ENCODE measurements at places on chromosomes 13 and 19. TPM values are rescaled to one million over a fixed set of nuclear protein-coding genes. Genes with fewer than 3 reads are reported as not detected.

The OR10H5 gene
- total RNA-seq = not detected

The LRRC63 gene
- total RNA-seq = 0.49 TPM

The ZNF440 gene
- total RNA-seq = 18.0 TPM

The BCAM gene
- total RNA-seq = not detected

DNA sequence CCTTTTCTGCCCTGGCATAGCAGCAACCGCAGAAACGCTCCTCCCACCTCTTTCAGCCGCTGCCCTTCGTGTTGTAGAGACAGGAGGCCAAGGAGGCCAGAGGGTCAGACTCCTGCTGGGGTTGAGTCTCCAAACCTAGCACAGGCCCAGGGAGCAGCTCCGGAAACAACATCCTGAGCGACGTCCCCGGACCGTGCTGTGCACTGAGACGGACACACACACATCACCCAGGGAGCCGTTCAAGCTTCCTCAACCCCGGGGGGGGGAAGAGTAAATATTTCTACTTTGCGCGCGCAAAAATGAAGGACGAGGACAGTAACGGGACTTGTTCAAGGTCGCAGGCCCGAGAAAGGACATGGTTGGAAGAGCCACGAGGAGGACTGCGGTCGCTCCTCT is 657 bp downstream of the ZNF550 start:
- DNase-seq = no peak
- peak overlapping the region; percentile 84 for H3K4me3 ChIP-seq
- H3K36me3 ChIP-seq = peaks cover 23% of the 10 kb centered on the region
- no peaks in the 10 kb centered on the region for H3K27me3 ChIP-seq
- peak overlapping the region; percentile 63 for H3K27ac ChIP-seq

DNA sequence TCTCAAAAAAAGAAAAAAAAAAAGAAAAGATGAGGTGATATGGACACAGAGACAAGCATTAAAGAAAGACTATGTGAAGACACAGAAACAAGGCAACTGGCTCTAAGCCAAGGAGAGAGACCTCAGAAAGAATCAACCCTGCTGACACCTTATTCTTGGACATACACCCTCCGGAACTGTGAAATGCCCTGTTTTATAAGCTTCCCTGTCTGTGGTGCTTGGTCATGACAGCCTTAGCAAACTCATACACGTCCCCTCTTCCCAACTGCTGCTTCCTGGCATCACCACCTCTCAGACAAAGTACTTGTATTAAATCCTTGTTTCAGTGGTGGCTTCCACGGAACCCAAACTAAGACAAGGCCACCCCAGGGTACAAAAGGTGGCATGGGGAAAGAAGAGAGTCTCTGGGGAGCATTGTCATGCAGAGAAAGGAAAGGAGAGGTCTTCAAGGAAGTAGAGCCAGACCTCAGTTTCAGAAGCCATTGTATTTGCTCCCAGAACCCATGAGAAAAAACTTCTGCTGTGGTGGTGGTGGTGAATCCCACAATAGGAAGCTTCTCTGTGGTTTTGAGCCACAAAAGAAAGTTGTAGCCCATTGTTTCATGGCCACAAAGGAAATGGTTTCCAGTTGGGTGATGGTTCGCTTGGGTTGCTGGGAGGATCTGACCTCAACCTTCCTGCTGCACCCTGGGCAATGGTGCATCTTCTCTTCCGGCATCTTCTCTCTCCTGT is 16.3 kb upstream of the TSPAN16 start:
- no peaks in the 10 kb centered on the region for H3K27me3 ChIP-seq
- H3K4me1 ChIP-seq = peaks cover 20% of the 10 kb centered on the region
- H3K4me3 ChIP-seq = no peak overlapping the region
- H3K27ac ChIP-seq = no peak overlapping the region
- no peaks in the 10 kb centered on the region for H3K36me3 ChIP-seq

DNA sequence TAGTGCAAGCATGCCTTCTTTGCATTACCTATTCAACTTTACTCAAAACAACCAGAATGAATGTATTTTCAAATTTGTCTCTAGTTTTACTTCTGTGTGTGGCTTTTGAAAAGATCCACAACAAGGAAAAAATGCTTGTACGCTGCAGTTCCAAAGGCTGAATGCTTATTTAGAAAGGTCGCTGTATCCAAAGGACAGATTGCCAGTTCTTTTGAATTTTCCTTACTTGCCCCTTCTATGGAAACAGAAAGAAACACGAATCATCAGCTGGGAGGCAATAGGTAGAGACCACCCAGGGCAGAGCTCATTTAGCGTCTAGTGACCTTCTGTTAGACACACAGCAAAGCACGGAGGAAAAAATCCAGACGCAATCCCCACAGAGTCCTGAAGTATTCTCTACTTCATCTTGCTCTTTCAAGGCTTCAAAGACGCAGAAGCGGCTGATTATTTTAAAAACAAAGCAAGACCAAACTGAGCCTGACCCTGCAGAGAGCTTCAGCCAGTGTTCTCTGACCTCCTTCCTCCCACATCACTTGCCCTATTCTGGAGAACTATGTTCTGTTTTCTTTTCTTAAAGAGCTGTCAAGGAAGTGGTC is 674.6 kb upstream of the SGCG start:
- H3K27ac ChIP-seq = no peak overlapping the region
- H3K4me3 ChIP-seq = no peak overlapping the region
- no peak for DNase-seq
- no peaks in the 10 kb centered on the region for H3K36me3 ChIP-seq
- no peaks in the 10 kb centered on the region for H3K27me3 ChIP-seq

DNA sequence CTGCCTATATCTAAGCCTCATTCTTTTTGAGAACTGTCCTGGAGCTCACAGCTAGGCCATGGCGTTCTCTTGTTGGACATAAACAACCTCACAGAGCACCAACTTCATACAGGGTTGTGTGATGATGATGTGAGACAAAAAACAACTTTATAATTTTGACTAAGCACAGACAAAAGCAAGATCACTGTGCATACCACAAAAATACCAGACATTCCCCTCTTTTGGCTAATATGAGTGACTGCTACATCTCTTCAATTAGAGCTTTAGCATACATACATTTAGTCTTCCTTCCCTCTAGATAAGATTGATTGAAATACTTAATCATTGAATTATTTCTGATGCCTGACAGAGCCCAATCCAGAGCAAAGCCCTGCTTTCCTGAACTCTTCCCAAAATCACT is 8.3 kb downstream of the MAB21L1 start:
- peaks cover 6% of the 10 kb centered on the region for H3K4me1 ChIP-seq
- H3K4me3 ChIP-seq = no peak overlapping the region
- H3K27me3 ChIP-seq = peaks cover 19% of the 10 kb centered on the region
- no peaks in the 10 kb centered on the region for H3K36me3 ChIP-seq
- no peak overlapping the region for H3K27ac ChIP-seq
- no peak for DNase-seq

GRCh38 chr13:114124921-114125320 is 7.5 kb downstream of the RASA3 start:
- peaks cover 95% of the 10 kb centered on the region for H3K4me1 ChIP-seq
- H3K27ac ChIP-seq = peak overlapping the region; percentile 22
- peak overlapping the region; percentile 15 for H3K4me3 ChIP-seq
- no peaks in the 10 kb centered on the region for H3K27me3 ChIP-seq

GRCh38 chr19:19402656-19403372 is 2.7 kb upstream of the GATAD2A start:
- no peaks in the 10 kb centered on the region for H3K36me3 ChIP-seq
- H3K4me3 ChIP-seq = no peak overlapping the region
- peaks cover 35% of the 10 kb centered on the region for H3K4me1 ChIP-seq
- H3K27me3 ChIP-seq = no peaks in the 10 kb centered on the region
- DNase-seq = no peak

DNA sequence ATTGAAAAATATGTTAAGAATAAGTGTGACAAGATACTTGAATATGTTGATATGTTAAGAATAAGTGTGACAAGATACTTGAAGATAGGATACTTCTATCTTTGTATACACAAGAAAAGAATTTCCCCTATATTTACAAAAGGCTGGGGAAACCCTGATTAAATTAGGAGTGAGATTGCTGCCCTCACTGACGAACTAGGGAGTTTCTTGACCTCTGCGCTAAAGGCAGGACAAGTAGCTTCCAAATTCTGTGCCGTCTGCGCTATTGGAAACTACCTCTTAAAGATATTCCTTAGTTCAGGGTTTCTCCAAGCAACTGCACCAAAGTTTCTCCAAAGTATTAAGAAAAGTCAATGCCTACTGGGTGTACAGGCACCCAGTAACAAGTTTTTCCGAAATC is 730 bp downstream of the ZNF260 start:
- H3K4me1 ChIP-seq = peaks cover 22% of the 10 kb centered on the region
- peaks cover 16% of the 10 kb centered on the region for H3K36me3 ChIP-seq
- H3K27ac ChIP-seq = peak overlapping the region; percentile 87
- no peak for DNase-seq
- H3K27me3 ChIP-seq = no peaks in the 10 kb centered on the region
- peak overlapping the region; percentile 88 for H3K4me3 ChIP-seq

DNA sequence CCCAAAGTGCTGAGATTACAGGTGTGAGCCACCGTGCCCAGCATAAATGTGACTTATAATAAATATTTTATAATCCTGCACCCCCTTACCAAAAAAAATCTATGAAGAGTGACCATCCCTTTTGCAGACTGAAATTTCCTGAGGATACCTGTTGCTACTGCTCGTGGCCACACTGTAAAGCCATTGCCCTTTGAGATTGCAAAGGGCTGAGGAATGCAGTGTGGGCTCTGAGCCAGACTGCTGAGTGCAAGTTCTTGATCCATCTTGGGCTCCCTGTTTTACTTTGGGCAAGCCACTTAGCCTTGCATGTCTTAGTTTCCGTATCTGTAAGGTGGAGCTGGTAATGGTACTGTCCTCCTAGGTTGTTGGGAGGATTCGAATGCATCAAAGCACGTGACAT is 23.4 kb downstream of the SIPA1L3 start:
- no peaks in the 10 kb centered on the region for H3K4me1 ChIP-seq
- no peak overlapping the region for H3K27ac ChIP-seq
- no peaks in the 10 kb centered on the region for H3K36me3 ChIP-seq
- no peak for DNase-seq
- H3K27me3 ChIP-seq = no peaks in the 10 kb centered on the region
- no peak overlapping the region for H3K4me3 ChIP-seq

- H3K36me3 ChIP-seq = no peaks in the 10 kb centered on the region
- H3K4me1 ChIP-seq = no peaks in the 10 kb centered on the region
- no peak overlapping the region for H3K4me3 ChIP-seq
- H3K27ac ChIP-seq = no peak overlapping the region
These were observed 59.5 kb downstream of the TEX26 start for GRCh38 chr13:30991922-30992321.

DNA sequence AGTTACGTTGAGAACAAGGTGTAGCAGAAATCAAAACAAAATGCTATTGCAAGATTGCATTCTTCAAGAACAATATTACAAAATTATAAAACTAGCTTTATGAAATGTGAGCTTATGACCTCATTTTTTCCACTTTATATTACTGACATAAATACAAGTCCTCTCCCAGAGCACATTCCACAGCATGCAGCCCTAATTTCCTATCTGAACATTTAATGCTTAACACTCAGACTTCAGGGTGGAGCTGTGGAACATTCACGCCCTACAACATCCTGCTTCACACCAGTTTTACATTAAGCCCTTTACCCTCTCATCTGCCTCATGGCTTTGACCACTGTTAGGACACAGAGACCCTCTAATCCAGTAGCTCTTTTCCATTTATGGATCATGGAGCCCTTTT is 65.5 kb downstream of the EPSTI1 start:
- no peak for DNase-seq
- H3K27ac ChIP-seq = no peak overlapping the region
- H3K4me1 ChIP-seq = no peaks in the 10 kb centered on the region
- no peak overlapping the region for H3K4me3 ChIP-seq

DNA sequence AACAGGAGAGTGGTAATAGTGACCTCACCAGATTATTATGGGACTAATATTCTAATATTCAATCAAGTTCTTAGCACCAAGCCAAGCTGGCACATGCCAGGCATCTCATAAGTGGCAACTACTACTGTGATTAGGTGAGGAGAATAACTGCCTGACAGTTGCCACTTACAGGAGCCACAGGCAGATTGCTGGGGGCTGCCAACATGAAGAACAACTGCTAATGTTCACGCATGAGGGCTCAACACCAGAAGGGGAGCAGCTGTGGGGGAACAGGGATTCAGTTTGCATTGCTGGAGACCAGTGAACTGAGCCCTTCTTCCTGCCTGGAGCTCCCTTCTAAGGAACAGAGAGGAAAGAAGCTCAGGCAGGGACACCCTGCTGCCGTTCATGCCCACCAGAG is 504.5 kb downstream of the FOXO1 start:
- no peak for DNase-seq
- no peaks in the 10 kb centered on the region for H3K36me3 ChIP-seq
- H3K27ac ChIP-seq = no peak overlapping the region
- H3K27me3 ChIP-seq = no peaks in the 10 kb centered on the region
- H3K4me3 ChIP-seq = no peak overlapping the region
- no peaks in the 10 kb centered on the region for H3K4me1 ChIP-seq

DNA sequence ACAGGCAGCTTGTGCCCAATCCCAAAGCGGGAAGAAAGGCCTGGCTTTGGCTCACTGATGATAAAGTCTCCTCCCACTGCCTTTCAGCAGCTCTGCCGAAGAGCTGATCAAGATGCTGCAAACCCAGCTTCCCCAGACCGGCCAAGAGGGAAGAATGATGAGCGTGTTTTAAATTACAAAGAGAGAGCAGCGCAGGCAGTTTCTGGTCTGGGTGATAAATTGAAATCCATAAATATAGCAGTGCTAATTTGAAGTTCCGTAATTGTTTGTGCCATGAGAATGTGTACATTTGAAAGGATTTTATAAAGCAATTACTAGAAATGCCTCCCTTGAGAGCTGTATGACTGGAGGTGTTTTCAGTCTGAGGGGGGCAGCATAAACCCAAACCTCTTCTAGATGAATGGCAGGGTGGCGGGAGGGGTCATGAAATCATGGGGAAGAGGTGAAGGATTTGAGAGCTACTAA is 171.8 kb downstream of the STK24 start:
- H3K4me1 ChIP-seq = no peaks in the 10 kb centered on the region
- no peaks in the 10 kb centered on the region for H3K27me3 ChIP-seq
- no peak overlapping the region for H3K27ac ChIP-seq
- H3K4me3 ChIP-seq = no peak overlapping the region
- H3K36me3 ChIP-seq = no peaks in the 10 kb centered on the region
- DNase-seq = no peak

DNA sequence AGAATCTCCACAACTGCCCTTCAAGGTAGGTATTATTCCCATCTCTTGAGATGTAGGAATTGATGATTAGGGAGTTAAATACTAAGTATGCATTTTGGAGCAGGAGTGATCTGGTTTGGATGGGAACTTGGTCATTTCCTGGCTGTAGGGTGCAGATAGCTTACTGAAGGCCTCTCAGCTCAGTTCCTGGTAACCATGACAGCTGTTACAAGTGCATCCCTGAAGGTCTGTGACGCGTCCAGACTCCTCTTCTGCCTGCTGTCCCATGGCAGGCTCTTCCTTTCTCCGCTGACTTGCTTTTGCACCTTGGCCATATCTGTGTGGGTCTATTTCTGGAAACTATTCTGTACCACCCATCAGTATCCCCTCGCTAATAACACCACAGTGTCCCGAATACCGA is 387.8 kb downstream of the ZNF536 start:
- DNase-seq = no peak
- no peaks in the 10 kb centered on the region for H3K27me3 ChIP-seq
- no peaks in the 10 kb centered on the region for H3K4me1 ChIP-seq
- no peak overlapping the region for H3K27ac ChIP-seq
- no peaks in the 10 kb centered on the region for H3K36me3 ChIP-seq
- H3K4me3 ChIP-seq = no peak overlapping the region

Measured in CD4-positive, alpha-beta memory T cell (primary cell).